CD4-positive, alpha-beta T cell treated with Interleukin-12 subunit alpha and Interleukin-12 subunit beta, for 1 hour (primary cell): ENCODE measurements at places on chromosomes 1 and 21.
A peak's percentile ranks its signal among the peaks of the same experiment; 100 is the strongest.

DNA sequence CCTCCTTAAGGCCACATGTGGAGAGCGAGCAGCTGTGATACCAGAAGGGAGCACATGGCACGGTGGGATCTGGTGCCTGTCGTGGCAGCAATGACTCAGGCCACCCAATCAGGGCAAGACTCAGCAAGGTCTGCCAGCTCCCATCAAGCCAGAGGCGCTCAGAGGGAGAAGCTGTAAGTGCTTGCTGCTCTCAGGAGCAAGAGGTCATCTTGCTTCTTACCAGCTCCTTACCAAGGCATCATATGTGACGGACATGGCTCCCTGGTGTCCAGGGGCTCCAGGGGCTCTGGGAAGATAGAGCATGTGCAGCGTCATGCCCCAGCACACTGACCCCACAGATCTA, 72.9 kb downstream of the ITPKB start:
- no peak for DNase-seq

GRCh38 chr1:54476530-54477109, 70.4 kb upstream of the SSBP3 start:
- DNase-seq, result no peak

- no peak for DNase-seq
Observed at GRCh38 chr1:20896826-20897225, 109.7 kb upstream of the HP1BP3 start.

DNA sequence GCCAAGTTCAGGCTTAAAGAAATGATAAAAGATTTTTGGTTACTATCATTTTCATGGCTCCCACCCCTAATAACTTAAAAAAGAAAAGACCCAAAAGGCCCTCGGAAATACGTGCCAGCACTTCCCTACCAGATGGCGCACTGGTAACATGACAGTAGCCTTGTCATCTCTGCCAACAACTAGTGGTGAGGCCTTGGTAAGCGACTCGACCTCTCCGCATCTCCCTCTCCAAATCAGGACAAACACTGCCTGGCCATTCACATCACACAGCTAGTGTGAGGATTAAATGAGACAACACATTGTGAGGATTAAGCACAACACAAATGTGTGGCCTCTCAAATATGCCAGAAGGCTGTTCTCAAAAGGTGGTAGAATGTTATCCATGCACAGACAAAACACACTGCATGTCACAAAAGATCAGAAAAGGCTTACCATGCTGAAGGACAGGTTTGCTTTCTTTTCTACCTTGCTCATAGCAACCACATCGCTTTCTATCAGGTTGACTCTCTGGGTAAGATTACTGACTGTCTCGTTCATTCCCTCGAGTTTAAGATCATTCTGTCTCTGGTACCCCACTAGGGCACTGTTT, 16.4 kb downstream of the TEX38 start:
- no peak for DNase-seq

DNA sequence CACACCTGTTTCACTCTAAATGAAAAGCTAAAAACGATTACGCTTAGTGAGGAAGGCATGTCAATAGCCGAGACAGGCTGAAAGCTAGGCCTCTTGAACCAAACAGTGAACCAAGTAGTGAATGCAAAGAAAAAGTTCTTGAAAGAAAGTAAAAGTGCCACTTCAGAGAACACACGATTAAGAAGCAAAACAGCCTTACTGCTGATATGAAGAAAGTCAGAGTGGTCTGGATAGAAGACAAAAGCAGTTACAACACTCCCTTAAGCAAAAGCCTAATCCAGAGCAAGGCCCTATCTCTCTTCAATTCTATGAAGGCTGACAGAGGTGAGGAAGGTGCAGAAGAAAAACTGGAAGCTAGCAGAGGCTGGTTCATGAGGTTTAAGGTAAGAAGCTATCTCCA, 130.7 kb downstream of the SIPA1L2 start:
- no peak for DNase-seq

- no peak for DNase-seq
Observed at GRCh38 chr1:37656881-37657280, 22.2 kb upstream of the RSPO1 start.

GRCh38 chr1:157226739-157227138, 88.5 kb upstream of the ETV3 start:
- no peak for DNase-seq

GRCh38 chr1:202967684-202968281, 726 bp upstream of the CYB5R1 start:
- DNase-seq, result peak; percentile 37

GRCh38 chr1:58346036-58346355, 200.5 kb downstream of the OMA1 start:
- no peak for DNase-seq

GRCh38 chr1:58318157-58319005, 228.1 kb downstream of the OMA1 start:
- no peak for DNase-seq

DNA sequence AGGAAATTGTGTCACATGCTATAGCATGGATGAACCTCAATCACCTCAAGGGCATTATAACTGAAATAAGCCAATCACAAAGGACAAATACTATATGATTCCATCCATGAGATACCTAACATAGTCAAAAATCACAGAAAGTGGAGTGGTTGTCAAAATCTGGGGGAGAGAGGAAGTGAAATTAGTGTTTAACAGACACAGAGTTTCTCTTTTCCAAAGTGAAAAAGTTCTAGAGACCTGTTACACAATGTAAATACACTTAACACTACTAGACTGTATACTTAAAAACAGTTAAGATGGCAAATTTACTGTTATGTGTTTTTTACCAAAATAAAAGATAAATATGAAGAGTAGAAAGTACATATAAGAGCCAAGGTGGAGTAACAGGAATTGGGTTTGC, 31.8 kb downstream of the ZNF644 start:
- DNase-seq, result no peak

DNA sequence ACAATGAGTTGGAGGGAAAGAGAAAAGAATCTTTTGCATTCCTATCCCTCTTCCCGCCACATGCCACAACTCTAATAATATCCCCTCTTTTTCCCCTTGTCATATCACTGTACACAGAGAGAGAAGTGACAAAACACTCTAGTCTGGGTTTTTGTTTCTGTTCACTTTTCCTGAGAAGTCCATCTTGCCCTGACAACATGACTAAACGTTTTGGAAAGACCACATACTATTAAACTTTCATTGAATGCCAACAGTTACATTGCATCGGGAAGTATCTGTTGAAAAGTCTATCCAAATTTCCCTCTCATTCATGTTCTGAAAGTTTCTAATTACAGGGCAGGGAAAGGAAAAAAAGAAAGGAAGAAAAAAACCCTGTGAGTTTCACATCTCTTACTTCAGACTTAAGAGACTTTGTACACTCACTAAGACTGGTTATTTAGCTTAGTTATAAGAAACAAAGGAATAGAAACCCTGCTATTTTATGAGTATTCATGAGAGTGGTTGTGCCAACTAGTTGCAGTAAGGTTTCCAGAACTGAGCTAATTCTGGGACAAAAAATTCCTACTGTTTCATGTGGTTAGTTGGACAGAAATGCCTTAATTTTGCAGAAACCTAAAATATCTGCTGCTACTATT, 16.9 kb downstream of the PLA2G4A start:
- DNase-seq, result no peak

DNA sequence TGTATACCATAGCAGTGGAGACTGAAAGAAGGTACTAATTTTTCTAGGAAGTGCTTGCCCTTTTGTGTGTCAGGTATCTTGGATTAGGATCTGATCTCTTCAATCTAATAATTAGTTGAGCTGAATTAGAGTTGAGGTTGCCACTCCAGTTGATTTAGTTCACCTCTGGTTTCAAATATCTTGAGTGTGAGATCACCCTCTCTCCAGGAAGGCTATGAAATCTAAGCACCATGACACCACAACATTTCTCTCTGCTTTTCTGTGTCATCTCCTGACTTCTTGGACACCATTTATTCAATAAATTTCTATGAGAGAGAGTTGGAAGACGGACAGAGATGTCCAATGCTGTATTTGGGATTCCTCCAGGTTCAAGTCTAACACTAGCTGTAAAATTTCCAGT, 212.8 kb downstream of the DYRK1A start:
- no peak for DNase-seq

DNA sequence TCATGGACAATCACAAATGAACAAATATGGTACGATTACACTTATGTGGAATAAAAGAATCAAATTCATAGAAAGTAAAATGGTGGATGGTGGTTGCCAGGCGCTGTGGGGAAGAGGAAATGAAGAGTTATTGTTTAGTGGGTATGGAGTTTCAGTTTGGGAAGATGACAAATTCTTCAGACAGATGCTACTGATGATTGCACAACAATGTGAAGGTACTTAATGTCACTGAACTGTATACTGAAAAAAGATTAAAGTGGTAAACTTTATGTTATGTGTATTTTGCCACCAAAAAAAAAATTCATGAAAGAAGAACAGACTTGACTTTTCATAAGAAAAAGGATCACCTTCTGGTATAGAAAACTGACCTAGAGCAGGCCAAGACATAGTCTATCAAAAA, 745.6 kb upstream of the CXADR start:
- no peak for DNase-seq
